ENCODE measurements at places on chromosomes 7 and 10.

GRCh38 chr10:88117869-88118632 is 254.6 kb downstream of the PTEN start:
- no peak for DNase-seq

DNA sequence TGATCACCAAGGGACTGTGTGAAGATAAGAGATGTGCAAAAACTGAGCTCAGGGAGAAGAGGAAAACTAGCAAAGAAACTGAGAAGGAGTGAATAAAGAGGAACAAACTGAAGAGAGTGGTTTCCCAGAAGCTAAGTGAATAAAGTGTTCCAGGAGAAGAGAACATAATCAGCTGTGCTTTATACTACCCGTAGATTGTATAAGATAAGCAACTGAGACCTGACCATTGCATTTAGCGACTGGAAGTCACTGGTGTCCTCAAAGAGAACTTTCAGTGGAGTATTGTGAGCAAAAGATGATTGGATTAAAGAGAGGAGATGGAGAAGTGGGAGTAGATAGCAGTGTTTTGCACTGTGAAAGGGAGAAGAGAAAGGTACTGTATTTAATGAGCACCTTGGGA is 14.6 kb downstream of the PHTF2 start:
- DNase-seq: no peak

- DNase-seq: no peak
Observed at GRCh38 chr7:36204044-36204663, 51.1 kb downstream of the EEPD1 start.

DNA sequence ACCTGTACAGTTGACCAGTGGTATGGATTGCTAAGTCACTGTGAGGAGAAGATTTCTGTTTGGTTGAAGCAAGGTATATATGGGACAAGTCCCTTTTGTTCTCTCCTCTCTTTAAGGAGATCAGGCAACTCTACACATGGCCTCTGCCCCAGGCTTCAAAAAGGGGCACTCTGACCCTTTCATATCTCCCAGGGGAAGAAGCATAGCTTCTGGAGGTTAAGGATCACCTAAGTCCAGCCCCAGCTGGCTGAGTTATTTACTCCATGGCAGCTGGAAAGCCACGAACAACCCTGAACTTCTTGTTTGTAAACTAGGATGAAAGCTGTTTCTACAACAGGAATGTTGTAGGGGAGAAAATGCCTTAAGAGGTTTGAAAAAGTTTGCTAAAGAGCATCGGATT is 129.2 kb upstream of the FEZF1 start:
- no peak for DNase-seq

GRCh38 chr10:58568428-58568935 is 55.8 kb downstream of the BICC1 start:
- DNase-seq: no peak

DNA sequence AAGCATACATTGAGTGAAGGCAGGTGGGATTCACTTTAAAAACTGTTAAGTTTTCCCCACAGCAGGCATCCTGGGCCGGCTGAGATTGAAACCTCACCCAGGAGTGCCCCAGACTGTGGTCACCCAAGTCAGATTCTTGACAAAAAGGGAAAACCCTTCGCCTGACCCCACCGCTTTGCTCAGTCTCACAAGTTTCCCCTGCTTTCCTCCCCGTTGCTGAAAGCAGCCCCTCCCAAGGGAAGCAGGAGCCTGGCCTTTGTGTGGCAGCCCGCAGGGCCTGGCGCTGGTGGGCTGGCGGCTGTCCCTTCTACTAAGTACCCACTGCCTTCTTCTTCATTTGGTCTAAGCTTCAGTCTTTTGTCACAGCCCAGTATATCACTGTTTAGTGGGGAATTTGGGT is 16.0 kb downstream of the RNF32 start:
- no peak for DNase-seq

DNA sequence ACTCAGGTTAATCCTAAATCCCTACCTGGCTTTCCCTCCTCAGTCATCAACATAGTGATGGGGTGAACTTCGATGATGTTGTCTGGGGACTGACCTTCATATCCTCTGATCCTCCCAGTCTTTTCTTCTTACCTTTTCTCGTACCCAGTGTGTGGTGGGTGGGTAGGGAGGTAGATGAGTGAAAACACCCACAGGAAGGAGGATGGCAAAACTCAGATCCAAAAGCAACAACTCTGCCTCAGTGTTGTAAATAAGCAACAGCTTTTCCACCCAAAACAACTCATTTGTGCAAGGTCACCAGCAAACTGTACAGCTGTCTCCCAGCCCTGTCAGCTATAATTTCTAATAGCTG is 38.6 kb downstream of the VOPP1 start:
- no peak for DNase-seq
